Hindlimb muscle (tissue), 1 donor: ENCODE measurements at places on chromosomes 12 and 14. TPM values are rescaled to one million over a fixed set of nuclear protein-coding genes. Genes with fewer than 3 reads are reported as not detected.

DNA sequence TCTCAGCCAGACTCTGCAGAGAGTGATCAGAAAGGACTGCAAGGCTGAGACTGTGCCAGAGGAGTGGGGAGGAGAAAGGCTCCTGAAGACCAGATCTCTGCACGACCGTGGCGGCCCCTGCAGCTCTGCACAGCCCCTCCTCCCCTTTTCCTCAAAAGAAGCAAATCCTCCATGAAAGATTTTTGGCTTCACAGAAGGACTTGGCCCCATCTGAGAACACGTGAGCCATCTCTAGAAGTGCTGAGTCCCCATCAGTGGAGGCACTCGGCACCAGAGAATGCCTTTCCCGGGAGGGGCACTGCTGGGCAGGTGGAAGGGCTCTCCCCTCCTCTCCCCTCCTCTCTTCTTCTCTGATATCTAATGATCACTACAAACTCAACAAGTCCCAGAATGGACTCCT, 6.8 kb downstream of the FIGNL2 start:
- DNase-seq: no peak

DNA sequence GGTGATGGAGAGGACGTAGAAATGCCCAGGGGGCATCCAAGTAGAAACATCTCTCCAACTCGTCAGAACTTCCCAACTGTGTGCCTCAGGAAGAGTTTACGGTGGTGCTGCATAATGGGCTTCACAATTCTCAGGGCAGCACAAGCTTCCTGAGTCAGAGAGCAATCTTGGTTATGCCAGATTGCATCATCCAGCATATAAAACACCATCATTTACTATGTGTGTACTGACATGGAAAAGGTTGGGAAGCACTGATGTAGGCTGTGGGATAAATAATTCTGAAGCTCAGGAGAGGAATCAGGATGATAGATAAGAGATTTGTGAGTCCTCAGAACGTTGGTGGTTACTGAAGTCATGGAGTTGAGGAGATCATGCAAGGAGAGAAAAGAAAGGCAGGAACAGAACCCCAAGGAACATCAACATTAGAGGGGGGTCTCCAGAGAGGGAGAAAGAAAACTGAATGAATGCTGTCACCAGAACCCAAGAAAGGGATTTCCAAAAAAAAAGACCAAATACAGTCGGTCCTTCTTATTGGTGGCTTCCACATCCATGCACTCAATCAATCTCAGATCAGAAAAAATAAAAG, 4.7 kb upstream of the NCKAP5L start:
- no peak for DNase-seq

DNA sequence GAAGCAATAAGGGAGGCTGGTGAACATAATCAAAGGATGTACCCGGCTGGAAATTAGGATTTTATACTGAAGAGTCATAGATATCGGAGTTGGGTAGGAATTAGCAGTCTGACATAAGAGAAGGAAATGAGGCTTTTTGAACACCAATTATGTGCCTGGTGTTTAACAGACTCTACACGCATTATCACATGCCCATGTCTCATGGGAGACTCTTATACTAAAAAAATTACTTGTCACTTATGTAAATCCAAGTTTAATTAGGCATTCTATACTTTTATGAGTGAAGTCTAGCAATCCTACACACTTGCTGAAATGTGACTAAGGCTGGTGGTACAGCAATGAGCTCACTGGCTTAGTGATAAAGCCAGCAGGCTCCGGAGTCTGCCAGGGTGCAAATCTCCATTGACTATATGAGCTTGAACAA, 93.5 kb downstream of the NUAK1 start:
- no peak for DNase-seq

GRCh38 chr12:88889326-88890110, 309.2 kb upstream of the KITLG start:
- DNase-seq: no peak

DNA sequence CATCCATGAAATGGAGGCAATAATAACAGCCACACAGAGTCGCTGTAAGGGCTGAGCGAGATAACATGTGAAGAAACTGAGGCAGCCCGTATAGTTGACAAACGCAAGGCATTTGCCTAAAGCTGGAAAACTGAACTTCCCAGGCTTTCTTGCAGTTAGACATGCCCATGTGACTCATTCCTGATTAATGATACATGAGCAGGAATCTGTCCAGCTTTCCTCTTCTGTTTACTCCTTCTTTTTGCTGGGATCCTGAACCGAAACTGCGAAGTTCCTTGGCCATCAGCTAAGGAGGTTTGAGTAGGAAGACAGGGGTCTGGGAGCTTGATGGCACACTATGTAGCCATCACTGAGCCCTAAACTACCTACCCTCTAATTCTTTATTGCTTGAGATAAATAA, 52.2 kb downstream of the ST8SIA1 start:
- no peak for DNase-seq

- DNase-seq: no peak
Measured at GRCh38 chr12:5081016-5081415, 37.3 kb downstream of the KCNA5 start.

DNA sequence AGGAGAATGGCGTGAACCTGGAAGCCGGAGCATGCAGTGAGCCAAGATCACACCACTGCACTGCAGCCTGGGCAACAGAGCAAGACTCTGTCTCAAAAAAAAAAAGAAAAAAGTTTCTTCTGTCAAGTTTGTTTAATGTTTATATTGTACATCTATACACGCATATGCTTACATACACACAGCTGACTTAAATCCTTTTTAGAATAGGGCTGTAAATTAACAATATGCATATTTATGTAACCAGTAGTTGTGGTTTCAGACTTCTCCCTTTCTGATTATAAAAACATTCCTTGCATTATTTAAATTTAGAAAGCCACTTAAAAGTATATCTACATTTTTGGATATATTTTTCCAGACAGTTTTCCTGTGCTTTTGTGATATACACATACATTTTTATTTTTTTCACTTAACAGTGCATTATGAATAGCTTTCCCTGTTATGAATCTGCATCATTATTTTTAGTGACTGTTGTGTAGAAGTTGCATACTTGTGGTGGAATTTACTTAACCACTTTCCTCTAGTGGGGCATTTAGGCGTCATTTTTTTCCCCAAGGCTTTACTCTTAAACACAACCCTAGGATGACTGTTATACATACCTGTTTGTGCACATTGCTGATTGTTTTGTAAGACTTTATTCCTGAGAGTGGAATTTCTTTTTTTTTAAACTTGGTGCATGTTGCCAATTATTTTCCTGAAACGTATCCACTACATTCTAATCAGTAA, 29.4 kb downstream of the POLR3B start:
- DNase-seq: no peak

Gene SLC35F4
- 0.17 TPM for polyA plus RNA-seq

DNA sequence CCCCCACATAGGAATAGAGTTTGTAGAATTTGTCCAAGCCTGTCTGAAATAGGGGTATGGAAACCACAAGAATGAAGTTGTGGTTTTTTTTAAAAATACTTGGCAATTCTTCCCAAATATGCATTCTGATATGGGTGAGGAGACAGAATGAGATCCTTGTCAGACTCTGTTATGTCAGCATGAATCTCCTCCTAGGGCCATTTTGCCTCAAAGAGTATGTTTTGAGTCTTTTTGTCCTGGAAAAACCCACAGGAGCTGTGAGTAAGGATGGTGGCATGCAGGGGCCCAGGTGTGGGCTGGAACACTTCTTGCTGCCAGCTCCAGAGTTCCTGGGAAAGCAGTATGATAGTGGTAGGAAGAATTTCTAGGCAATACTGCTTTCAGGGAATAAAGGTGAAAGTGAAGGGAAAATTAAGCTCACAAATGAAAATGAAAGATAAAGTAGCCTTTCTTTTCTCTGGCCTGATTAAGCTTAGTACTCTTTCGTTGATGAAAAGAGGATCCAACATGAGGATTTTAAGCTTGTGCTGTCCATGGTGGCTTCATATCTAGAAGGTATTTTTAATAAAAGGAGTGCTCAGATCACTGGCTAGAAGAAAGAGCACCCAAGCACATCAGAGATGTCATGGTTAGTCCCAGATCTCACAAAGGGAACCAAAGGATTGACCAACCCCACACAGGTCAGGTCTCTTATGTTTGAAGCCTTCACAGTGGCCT, 130.8 kb downstream of the LLPH start:
- no peak for DNase-seq

DNA sequence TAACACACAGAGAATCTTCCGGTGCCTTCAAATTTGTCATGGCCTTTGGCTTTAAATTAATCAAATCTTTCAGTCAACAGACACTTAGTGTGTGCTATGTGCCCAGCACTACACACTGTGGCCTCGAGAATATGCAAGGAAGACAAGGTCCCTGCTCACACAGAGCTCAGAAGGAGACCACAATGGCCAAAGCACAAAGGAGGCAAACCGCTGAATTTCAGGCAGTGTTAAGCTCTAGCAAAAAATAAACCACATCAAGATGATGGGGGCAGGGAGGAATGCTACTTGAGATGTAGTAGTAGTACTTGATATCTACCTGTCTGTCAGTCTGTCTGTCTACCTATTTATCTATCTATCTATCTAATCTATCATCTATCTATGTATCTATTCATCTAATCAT, 227.9 kb downstream of the TMEM132D start:
- DNase-seq: no peak

Gene SYNDIG1L
- not detected for polyA plus RNA-seq

Gene CLEC1B
- polyA plus RNA-seq: not detected

DNA sequence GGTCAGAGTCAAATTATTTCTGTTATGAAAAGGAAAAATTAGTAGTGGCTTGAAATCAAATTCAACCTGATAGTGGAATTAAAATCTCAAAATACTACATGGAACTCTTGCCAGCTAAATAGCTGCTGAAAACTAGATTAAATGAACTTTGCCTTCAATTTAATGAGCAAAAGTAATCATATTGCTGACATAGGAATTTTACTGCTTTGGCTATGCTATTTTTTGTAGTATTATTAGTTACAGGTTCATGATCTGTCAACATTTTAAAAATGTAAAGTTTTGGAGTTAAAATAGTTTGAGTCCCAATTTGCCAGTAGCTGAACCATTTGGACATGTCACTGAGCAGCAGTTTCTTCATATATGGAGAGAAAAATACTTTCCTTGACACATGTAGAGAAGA, 81.4 kb downstream of the RERGL start:
- no peak for DNase-seq

GRCh38 chr12:14408208-14408607, 42.7 kb downstream of the ATF7IP start:
- no peak for DNase-seq
